Astrocyte (in vitro differentiated cells and primary cell): ENCODE measurements at places on chromosomes 3 and 15.

- no peak for DNase-seq
Measured at GRCh38 chr3:46324036-46324435, 29.9 kb upstream of the CCR2 start.

- DNase-seq, result peak; percentile 100
Measured at GRCh38 chr3:31968927-31969418, 12.1 kb downstream of the OSBPL10 start.

DNA sequence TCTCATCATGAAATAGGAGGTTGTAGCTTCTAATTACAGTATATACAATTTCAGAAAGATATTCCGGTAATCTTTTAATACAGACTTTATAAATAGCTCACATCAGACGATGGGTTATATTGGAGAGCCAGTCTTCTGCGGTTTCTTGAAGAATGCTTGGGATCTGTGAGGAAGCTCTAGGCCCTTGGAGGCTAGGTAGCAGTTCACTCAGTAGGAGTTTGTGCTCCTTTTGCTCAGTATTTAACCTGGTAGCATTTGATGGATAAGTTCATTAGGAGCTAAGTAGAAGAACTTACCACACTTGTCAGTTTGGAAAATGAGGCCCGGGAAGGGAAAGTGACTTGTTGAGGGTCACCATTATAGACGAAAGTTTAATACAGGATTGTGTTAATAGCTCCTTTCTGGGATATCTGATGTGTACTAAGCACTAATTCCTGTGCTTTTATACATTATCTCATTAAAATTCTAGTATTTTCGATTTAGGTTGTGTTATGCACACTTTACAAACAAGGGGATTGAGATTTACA, 2.8 kb downstream of the FNDC3B start:
- no peak for DNase-seq

DNA sequence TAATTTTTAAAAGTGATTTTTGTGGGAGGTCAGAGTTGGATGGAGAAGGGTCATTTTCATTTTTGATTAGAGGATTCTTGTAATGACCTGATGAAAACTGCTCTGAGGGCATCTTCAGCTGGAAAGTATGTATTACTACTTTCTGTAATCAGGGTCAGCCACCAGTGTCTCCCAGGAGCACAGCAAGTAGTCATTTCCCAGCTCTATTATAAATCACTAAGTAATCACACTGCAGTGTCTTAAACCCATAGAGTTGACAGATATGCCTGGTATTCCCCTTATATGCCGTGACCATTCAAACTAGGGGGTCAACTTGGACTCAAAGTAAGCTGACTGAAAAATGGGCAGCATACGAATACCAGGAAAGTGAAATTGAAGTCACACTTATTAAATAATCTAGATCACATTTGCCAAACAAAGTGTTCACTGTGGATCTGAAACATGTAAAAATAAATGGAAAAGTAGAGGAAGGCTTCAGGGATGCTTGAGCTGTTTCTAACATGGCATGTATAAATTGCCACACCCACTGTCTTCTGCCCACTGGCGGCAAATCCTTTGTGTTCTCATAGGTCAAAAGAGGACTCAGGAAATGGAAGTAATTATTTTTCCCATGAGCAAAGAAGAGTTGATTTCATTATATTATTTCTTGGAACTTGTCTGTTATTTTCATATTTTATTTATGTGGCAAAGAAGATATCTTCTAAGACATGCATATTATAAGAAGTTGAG, 105.7 kb downstream of the MBNL1 start:
- no peak for DNase-seq

DNA sequence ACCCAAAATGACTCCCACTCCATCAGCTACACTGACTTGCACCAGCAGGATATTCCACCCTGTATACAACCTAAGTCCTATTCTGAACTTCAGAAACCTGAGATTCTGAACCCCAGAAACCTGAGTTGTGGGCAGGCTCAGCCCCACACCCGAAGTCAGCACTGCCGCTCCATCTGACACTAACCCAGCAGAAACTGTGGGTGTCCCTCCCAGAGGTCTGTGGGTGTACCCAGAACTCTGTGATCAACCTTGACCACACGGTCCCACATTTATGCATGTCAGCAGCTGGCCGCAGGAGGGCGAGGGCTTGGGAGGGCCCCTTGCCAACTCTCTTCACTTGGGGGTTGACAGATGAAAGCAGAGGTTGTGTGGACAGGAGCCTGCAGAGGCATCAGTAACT, 9.3 kb downstream of the OXTR start:
- DNase-seq, result no peak

DNA sequence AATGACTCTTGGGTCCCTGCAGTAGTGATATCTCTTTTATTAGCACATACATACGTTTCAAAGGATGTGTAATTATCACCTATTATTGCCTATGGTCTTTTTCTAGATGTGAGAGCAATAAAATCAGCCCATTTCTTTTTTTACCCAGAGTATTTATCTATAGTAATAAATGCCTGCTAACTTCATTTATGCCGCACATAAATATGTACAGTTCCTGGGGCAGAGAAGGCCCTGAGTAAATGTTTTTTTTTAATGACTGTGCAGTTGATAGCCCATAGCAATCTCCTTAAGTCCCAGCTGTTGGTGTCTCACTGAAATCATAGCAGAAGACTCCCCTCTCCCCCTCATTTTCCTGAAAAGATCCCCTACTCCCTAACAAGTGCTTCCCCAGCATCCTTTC, 16.7 kb downstream of the RAB8B start:
- DNase-seq, result no peak

- peak; percentile 69 for DNase-seq
Measured at GRCh38 chr15:49979705-49980382, 139.2 kb downstream of the ATP8B4 start.

DNA sequence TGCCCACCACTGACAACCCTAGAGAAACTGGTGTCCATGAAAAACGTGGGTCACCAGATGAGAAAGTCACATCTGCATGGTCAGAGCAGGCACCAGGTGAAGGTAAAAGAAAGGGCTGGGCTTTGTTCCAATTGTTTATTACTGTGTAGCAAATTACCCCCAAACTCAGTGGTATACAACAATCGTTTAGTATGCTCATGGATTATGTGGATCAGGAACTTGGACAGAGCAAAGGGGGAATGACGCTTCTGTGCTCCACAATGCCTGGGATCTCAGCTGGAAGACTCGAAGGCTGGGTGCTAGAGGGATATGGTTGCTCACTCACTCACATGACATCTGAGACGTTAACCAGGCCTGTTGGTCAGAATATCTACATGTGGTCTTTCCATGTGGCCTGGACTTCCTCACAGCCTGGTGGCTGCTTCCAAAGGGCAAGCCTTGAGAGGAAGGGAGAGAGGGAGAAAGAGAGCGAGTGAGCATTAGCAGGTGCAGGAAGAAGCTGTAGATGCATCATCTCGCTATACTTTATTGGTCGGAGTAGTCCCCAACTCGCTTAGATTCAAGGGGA, 44.9 kb downstream of the LPP start:
- DNase-seq, result no peak

DNA sequence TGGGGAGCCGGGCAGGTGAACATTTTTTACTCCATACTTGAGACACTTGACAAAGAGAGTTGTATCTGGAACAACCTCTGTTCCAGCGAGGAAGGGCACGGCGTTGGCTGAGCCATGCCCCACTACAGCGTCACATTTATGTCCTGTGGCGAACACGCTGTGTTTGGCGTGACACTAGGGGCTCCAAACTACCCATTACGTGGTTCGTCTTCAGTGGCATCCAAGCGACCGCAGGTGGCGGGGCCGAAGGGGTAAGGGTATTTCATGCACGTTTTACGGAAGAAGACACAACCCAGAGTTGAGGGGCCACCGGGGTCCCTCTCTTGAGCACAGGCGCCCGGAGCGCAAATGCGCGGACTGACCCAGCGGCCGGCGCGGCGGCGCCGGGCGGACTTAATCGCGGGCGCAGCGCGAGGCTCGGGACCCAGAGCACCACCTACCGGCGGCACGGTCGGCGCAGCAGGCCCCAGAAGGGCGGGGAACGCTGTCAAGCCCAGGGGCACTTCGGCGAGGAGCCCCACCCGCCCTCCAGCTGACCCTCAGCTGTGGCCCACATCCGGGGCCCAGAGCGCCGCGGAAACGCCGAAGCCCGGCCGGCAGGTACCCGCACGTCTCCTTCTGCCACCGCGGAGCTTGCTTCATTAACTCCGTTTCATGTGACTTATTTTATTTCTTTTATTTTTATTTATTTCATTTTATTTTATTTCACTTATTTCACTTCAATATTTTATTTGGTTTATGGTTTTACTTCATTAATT, 36.4 kb upstream of the TRIM71 start:
- DNase-seq, result peak; percentile 63

DNA sequence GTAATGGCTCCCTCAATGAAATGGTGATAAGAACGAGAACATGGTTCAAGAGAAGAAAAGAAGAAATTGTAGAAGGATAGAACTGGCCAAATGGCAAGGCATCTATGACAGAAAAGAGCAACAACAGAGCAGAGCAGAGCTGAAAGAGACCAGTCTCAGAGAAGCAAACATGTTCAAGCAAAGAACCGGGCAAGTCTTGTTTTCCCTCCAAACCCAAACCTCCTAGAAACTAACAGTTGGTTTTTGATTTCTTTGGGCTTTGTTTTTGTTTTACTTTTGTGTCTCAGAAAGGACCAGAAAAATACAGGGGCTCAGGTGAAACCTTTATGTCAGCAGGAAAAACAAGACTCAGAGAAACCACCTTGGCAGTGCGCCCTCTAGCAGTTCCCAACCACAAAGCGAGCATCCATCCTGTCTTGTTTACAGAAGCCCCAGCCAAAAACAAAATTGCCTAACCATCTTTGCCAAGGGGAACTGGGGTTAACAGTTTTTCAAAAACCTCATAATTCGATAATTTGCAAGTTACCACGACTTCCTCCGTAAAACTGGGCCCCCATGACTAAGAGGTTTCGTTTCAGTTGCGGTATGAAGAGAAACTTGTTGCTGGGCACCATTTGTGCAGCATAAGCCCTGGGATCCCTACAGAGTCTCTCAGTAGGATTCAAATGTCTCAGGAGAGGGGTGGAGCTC, 159.2 kb upstream of the SLC24A5 start:
- no peak for DNase-seq

DNA sequence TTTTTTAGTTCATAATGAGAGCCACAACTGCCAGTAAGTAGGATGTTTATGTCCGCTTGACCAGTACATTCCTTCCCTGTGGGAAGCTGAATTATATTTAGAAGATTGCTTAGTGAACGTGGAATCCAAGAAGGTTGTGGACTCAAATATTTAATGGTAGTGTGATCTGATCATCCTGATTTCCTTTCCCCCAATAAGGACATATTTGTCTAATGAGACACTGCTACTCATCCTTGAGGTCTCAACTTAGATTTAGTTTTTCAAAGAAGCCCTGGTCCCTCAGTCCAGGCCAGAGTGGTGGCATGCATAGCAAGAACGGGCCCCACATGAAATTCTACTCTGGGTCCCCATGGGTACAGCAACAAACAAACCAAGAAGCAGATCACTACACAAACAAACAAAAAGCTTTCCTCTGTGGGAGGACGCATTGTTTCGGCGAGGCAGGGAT, 60.8 kb downstream of the USP13 start:
- peak; percentile 86 for DNase-seq

DNA sequence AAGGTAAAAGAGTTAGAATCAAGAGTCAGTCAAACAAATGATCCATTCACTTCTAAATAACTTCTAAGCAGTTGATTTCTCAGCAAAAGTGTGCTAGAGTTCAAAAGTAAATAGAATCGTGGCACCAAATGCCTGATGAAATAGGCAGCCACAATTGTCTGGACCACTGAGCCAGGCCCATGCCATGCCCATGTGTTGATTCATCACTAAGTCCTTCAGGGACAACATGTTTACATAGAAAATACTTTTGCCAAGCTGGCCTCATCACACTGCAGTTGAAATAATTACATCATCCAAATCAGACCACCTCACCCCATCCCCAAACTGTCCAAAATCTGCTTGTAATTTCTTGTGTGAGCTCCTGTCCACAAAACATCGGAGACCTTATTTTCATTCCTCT, 216.3 kb downstream of the IGSF11 start:
- DNase-seq, result peak; percentile 17

GRCh38 chr3:179330438-179330837, 7.6 kb downstream of the ZNF639 start:
- DNase-seq, result no peak

- DNase-seq, result peak; percentile 8
Measured at GRCh38 chr3:76051145-76051544, 265.8 kb upstream of the ZNF717 start.

DNA sequence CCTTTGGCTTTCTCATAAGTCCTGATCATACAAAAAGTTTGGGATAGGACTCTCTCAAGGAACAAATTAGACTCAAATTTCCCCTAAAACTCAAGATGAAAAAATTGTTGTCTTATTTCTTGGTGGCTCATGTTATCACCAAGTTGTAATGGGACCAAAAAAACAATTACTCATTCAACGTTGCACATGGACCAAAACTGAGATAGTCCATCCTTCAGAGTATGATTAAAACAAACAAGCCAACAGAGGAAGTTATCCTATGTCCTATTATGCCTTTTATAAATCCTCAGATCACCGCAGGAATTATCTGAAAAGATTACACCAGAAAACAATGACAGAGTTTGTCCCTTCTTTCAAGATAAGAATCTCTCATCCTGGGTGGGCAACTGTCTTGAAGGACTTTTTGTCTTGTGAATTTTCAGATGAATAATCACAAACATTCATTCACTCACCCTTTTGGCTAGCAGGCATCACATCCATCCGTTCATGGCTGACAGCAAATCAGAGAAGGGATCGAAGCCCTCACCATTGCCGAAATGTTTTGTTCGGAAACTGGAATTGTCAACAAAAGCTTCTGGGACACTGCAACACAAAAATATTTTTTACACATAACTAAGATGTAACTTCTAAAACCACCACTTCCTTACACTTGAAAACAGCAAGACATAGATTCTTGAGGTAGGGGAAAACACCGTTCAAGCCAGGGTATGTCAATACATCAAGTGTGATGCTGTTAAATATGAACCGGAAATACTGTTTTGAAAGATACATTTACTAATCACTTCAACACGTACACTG, 90.4 kb downstream of the FOXP1 start:
- no peak for DNase-seq

- no peak for DNase-seq
Measured at GRCh38 chr3:141240286-141240685, 8.7 kb downstream of the PXYLP1 start.

DNA sequence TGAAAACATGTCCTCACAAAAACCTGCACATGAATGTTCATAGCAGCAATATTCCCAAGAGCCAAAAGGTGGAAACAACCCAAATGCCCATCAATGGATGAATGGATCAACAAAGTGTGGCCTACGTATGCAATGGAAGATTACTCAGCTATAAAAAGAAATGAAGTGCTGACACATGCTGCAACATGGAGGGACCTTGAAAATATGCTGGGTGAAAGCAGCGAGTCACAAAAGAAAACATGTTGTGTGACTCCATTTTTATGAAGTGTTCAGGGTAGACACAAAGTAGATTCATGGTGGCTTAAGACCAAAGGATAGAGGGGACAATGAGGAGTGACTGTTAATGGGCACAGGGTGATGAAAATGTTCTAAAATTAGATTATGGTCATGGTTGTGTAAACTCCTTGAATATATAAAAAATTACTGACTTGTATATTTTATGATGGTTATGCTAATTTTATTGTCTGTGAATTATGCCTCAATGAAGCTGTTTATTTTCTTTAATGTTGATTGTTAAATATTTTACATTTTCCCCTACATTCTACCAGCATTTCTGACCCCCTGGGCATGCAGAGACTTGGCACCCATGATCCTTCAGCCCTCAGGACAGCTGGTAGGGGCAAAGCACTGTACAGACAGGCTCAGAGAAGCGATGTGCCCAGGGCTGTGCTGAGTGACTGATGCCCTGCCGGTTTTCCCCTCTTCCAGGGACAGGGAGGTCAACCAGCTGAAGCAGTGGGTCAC, 37.8 kb downstream of the CFAP100 start:
- DNase-seq, result peak; percentile 2

GRCh38 chr3:159001711-159002110, 199.9 kb downstream of the MFSD1 start:
- DNase-seq, result no peak
